ENCODE measurements at places on chromosomes 7 and 10. TPM values are rescaled to one million over a fixed set of nuclear protein-coding genes. Genes with fewer than 3 reads are reported as not detected.

The NYAP1 gene
- total RNA-seq = 0.26 TPM

The AVL9 gene
- 25.4 TPM for total RNA-seq

The GJC3 gene
- total RNA-seq = not detected

The VAX1 gene
- total RNA-seq = not detected

The VDAC2 gene
- total RNA-seq = 151 TPM

The CXCL12 gene
- 611 TPM for total RNA-seq

The AZGP1 gene
- total RNA-seq = not detected

The COL13A1 gene
- 6.4 TPM for total RNA-seq

The FRMPD2 gene
- not detected for total RNA-seq
